Stimulated activated CD4-positive, alpha-beta T cell treated with anti-CD3 and anti-CD28 coated beads, Interleukin-1b, Interleukin-23, amount 100 ng/mL, for 1 hour (primary cell): ENCODE measurements at places on chromosomes 2 and 18.

- DNase-seq: no peak
Observed at GRCh38 chr2:5932556-5933469, 240.6 kb downstream of the SOX11 start.

- no peak for DNase-seq
Observed at GRCh38 chr2:108268001-108268400, 20.7 kb upstream of the SULT1C2 start.

GRCh38 chr2:191839918-191840804 is 6.7 kb downstream of the CAVIN2 start:
- DNase-seq: no peak

DNA sequence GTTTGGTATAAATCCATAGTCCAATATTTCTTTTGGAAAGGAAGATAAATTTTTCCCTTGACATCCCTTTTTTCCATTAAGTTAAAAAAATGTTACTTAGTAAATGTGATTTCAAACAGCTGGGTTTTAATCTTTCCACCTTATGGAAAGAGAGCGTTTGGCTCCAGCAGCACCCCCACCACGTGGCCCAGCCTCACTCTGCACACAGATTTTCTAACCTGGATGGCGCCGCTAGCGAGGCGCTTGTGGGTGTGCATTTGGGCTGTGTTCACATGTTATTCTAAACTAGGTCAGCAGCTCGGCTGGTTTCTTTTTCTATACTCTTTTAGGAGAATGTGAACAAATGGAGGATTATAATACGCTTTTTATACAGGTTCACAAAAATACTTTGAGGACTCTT is 218.0 kb downstream of the LDLRAD4 start:
- no peak for DNase-seq

- no peak for DNase-seq
Observed at GRCh38 chr18:74959216-74959615, 249.7 kb downstream of the PTGR3 start.

- DNase-seq: no peak
Observed at GRCh38 chr2:177285892-177286715, 21.6 kb upstream of the NFE2L2 start.

GRCh38 chr2:176763851-176764404 is 448.7 kb upstream of the HNRNPA3 start:
- DNase-seq: no peak

GRCh38 chr2:203796248-203797010 is 71.1 kb upstream of the CTLA4 start:
- DNase-seq: no peak

DNA sequence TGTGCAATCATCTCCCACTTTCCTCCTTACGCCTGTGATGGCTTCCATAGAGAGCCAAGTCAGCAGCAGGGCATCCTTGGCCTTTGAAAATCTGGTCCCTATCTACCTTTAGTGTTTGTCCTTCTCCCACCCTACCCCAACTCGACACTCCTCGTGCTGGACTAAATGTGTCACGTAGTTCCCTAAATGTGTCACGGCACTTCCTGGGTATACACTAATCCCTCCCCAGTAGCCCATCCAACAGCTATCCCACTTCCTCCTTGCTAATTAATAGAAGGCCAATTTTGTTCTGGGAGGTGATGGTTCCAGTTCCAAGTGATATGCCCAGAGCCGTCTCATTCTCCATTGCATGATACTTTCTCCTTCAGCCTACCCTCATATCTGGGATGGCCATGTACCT is 36.5 kb upstream of the ZFP36L2 start:
- no peak for DNase-seq

DNA sequence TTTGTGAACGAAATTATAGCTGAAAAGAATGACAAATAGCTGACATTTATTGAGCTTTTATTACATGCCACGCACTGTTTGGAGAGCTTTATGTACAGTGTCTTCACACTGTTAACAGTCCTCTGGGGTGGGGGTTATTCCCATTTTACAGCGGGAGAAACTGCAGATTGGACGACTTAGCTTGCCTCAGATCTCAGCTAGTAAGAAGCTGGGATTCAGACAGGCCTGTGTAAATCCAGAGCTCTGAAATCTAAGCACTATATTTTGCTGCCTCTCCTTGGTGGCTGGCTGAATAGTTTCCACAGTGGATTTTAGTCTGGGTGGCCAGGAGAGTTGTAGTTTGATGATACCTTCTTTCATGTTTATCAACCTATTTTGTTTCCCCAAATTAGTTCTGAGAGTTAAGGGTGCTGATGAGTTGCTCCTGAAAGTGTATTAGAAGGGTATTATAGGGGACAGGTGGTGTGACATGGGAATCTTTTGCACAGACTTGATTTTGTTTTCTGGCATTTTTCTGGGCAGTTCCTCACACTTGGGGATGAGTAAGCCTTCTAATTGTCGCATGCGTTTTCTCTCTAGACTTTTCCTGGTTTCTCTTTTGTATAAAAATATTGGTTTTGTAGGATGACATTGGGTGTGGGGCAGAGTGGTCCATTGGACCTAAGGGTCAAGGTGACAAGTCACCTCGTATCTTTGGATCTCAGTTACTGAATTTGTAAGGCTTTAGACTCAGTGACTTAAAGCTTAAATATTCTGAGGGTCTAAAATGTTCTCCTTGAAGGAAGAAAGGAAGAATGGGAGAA is 1.5 kb downstream of the ACSL3 start:
- no peak for DNase-seq
